ENCODE measurements at places on chromosomes 6 and 20.

GRCh38 chr6:84242265-84242664 lies 14.8 kb upstream of the CEP162 start:
- DNase-seq: no peak

DNA sequence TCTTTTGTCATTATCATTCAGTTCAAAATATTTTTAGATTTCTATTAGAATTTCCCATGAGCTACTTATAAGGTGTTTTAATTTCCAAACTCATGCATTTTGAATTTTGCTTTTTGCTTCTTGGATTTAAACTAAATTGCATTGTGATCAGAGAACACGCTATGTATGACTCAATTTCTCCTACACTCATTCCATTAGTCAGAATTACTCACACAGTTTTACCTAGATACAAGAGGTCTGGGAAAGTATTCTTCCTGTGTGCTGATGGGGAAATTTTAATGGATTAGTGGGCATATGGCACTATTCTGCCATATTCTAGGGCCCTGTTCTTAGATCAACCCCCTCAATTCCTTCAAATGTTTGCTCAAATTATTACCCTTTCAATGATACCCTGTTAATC lies 49.9 kb upstream of the BMP5 start:
- no peak for DNase-seq

- no peak for DNase-seq
These were observed 171.2 kb upstream of the THBS2 start for GRCh38 chr6:169424821-169425240.

- DNase-seq: no peak
These were observed 31.0 kb downstream of the ASCC3 start for GRCh38 chr6:100850174-100850573.

DNA sequence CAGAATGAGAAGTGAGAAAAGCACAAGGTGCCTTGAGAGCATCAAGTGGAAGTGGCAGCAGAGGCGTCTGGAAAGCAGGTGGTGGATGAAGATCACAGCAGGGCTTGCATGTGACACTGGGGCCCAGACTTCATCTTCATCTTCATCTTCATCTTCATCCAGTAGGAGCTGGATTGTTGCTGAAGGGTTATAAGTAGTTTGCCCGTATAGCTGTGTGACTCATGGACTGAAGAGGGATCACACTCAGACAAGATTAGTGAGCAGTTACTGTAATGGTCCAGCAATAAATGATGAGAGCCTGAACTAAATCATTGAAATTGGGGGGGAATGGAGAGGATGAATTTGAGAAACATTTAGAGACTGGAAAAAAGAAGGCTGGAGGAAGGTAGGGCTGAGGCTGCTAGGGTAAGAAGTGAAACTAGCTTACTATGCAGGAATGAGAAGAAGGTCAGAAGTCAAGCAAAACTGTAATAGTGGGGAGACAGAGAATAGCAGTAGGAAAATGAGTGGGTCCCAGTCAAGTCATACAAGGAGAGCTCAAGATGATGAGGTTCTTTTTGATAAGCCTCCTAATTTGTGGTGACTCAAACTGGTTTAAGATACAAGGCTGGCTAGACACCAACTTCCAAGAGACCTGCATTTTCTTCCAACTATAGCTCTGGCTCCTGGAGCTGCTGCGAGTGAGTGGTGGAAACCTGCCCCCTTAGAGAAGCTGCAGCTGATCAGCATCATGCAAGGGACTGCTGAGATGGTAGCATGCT lies 92.3 kb upstream of the BEND6 start:
- DNase-seq: no peak

DNA sequence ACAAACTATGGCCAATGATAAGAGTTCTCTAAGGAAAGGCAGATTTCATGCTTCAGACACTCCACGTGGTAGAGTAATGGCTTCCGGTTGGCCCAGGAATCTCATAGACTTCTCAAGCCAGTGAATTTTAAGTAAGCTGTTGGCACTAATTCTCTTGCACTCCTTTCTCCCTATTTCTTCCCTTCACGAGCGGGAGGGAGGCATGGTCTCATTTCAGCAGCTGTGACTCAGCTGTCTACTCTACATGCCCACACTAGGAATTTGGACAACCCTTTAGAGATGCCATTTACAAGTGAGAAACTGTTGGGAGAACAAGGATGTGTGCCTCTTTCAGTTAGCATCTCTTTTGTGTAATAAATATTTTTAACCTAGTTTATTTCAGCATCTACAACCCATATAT lies 107.7 kb downstream of the PTPRK start:
- DNase-seq: no peak

GRCh38 chr6:98894810-98895209 lies 52.9 kb downstream of the FBXL4 start:
- no peak for DNase-seq

- no peak for DNase-seq
These were observed 104.5 kb upstream of the RNF24 start for GRCh38 chr20:4119854-4120209.

DNA sequence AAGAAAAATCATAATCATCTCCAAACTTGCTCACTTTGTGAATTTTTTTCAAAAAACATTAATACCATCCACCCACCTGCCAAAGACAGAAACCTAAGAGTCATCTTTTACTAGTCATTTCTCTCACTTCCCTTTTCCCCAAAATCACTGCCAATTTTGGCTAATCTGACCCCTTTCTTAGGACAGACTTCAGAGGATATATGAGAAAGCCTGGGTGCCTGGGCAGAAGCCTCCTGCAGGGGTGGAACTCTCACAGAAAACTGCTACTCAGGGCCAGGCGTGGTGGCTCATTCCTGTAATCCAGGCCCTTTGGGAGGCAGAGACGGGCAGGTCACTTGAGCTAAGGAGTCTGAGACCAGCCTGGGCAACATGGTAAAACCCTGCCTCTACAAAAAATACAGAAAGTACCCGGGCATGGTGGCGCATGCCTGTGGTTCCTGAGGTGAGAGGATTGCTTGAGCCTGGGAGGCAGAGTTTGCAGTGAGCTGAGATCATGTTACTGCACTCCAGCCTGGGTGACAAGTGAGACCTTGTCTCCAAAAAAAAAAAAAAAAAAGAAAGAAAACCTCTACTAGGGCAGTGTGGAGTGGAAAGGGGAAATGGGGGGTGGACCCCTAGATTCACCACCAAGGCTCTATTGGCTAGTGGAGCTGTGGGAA lies 3.8 kb downstream of the DEK start:
- no peak for DNase-seq

DNA sequence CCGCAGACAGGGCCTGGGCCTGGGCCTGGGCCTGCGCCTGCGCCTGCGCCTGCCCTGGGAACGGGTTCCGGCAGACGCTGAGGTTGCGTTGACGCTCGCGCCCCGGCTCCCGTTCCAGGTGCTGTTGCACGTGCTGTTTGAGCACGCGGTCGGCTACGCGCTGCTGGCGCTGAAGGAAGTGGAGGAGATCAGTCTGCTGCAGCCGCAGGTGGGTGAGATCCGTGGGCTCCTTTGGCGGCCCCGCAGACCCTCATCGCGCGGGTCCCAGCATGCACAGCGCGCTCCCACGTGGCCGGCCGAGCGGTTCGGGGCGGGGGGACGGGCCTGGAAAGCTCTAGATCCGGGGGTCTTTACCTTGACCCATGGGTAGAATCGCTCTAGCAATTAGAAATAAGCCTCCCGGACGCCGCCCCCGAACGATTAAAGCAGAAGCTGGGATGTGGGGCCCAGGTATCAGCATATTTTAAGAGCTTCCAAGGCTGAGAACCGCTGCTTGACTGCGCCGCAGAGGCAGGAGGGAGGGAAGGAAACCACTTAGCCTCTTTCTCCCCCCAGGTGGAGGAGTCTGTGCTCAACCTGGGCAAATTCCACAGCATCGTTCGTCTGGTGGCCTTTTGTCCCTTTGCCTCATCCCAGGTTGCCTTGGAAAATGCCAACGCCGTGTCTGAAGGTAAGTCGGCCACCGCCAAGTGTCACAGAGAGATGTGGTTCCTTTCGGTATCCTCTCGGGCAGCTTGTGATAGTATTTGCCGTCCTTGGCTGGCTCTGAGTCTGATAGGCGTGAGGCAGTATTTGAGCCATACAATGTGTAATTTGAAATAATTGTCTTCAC lies 508 bp downstream of the NOP56 start:
- DNase-seq: peak; percentile 78

GRCh38 chr20:11084508-11084907 lies 410.7 kb upstream of the JAG1 start:
- DNase-seq: no peak

GRCh38 chr6:142297996-142298753 lies 3.6 kb upstream of the ADGRG6 start:
- DNase-seq: no peak

DNA sequence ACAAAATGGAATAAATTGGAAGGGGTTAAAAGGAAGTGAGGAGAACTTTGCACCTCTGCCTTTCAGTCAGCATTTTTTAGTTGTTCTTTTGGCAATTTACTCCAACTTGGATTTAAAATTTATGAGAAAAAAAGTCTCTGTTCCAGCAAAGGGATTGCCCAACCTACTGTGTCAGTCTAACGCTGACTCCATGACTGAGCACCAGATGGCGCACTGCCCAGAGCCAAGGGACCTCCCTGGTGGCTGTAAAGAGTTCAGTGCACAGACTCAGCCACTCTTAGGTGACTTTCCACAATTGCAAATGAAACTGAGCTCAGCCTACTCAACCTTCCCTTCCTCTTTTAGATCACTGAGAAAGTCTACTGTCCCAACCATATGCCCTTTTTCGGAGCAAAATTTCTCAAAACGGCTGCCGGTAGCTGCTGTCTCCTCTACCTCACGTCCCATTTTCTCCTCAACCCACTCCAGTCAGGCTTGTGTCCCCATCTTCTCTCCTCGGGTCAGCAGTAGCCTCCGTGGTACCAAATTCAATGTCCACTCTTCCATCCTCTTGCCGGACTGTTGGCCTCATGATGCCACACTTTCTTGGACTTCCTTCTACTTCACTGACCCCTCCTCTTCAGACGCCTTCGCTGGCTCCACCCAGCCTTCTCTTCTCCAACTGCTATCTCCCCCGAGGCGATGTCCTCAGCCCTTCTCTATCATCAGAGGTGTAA lies 38.7 kb downstream of the GSTA2 start:
- no peak for DNase-seq

Measured in caudate nucleus (tissue), 63 donors.